Right ventricle myocardium inferior (tissue), 1 donor: ENCODE measurements at places on chromosomes 6 and 20. TPM values are rescaled to one million over a fixed set of nuclear protein-coding genes. Genes with fewer than 3 reads are reported as not detected.

The NKAPL gene
- 7.4 TPM for total RNA-seq

The ZNF165 gene
- 0.35 TPM for total RNA-seq

The BTN1A1 gene
- total RNA-seq = not detected

The SLC17A3 gene
- not detected for total RNA-seq

The GJA1 gene
- total RNA-seq = 221 TPM

The ARHGAP40 gene
- not detected for total RNA-seq

The IP6K3 gene
- total RNA-seq = 47.6 TPM

The RHAG gene
- total RNA-seq = 0.76 TPM

The RNF182 gene
- total RNA-seq = not detected

The DEFB118 gene
- total RNA-seq = not detected

The VPS16 gene
- total RNA-seq = 18.0 TPM

The FKBP1C gene
- total RNA-seq = 0.68 TPM

The TSPO2 gene
- not detected for total RNA-seq

The TAGAP gene
- total RNA-seq = 1.7 TPM

GRCh38 chr6:124090491-124090890 is 286.8 kb downstream of the NKAIN2 start:
- DNase-seq = no peak

- no peak for DNase-seq
These were observed 41.0 kb downstream of the CYP24A1 start for GRCh38 chr20:54132612-54133433.

DNA sequence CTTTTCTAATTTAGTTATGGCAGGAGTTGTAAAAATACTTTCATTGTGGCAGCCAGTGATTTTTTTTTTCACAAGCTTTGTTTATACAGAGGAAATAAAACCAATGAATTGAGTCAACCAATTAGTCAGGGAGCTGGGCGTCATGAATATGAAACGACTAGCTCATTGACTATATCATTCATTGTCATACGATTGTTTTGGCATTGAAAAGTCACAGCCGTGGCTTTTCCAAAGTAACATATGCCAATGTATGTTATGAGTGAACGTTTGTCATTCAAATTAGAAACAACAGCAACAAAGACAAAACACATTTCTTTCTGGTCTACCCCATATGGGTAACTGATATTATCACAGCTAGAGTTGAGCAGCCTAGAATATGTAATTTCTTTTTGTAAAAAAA is 810.6 kb downstream of the EPHA7 start:
- DNase-seq = no peak

GRCh38 chr6:36442103-36442670 is 467 bp downstream of the PXT1 start:
- no peak for DNase-seq

- DNase-seq = no peak
These were observed 22.9 kb downstream of the IRF4 start for GRCh38 chr6:414447-414846.

GRCh38 chr6:133396984-133397348 is 155.8 kb downstream of the EYA4 start:
- DNase-seq = no peak

- no peak for DNase-seq
These were observed 477.8 kb downstream of the HACE1 start for GRCh38 chr6:104381907-104382306.

DNA sequence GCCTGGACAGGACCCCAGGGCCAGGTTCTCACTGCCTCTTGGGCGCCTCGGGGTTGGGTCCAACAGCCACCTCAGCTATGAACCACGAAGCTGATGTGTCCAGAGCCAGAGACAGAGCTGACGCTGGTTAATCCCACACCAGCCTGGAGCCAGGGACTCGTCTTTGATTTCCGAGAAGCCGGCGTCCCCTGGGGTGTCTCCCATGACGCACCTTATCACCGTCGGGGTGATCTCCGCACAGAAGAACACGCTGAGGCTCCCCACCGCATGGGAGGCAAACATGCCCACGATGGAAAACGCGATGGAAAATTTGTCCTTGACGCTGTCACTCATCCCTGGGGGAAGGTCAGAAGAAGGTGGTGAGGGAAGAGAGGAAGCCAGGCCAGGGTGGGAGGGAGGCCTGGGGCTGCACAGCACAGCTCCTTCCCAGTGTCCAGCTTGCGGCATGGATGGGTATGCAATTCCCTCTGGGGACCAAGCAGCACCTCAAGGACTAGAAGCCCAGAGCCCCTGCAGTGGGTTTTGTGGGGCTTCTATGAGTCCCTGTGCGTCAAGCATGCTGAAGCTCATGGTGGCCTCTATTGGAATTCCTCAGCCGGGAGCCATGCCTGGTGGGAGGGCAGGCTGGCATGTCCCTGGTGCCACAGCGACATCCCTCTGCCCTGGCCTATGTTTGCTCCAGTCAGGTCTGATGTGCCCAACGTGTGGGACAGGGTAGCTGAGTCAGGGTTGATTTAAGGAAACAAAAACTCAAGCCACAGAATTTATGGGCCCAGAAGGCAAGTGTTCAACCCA is 25.1 kb downstream of the PSMG4 start:
- no peak for DNase-seq

DNA sequence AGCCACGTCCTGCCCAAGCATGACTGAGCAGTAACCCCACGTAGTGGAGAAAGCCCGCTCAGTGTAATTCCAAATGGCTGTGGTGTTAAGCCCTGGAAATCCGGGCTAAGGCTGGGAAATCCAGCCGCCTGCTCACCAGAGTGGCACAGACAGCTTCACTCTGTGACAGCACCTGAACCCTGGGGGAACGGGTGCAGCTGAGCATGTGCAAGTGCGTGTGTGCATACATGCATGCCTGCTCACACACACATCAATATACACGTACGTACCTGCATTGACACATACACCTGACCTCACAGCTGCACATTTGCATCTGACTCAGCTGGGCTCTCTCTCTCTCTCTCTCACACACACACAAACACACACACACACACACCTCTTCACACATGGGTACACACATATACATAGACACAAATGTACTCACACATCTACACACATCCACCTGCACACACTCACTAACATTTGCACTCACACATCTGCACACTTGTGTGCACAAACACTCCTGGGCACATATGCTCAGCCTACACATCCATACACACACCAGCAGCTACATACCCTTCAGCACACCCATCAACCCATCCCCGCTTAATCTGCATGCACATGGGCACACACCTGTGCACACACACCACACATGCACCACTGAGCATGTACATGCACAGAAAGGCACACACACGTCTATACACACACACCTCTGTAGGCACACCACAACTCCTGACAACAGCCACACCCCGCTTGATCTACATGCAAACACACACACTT is 114.1 kb downstream of the GRM4 start:
- DNase-seq = no peak

- DNase-seq = no peak
These were observed 26.0 kb downstream of the MAS1 start for GRCh38 chr6:159916752-159917151.

DNA sequence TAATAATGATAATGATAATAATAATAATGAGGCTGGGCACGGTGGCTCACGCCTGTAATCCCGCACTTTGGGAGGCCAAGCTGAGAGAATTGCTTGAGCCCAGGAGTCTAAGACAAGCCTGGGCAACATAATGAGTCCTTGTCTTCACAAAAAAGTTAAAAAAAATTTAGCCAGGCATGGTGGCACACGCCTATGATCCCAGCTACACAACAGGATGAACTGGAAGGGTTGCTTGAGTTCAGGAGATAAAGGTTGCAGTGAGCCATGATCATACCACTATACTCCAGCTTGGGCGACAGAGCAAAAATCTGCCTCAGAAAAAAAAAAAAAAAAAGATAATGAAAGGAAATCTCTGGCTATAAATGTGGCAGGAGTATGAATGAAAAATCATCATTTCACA is 213.4 kb downstream of the HIVEP2 start:
- no peak for DNase-seq

DNA sequence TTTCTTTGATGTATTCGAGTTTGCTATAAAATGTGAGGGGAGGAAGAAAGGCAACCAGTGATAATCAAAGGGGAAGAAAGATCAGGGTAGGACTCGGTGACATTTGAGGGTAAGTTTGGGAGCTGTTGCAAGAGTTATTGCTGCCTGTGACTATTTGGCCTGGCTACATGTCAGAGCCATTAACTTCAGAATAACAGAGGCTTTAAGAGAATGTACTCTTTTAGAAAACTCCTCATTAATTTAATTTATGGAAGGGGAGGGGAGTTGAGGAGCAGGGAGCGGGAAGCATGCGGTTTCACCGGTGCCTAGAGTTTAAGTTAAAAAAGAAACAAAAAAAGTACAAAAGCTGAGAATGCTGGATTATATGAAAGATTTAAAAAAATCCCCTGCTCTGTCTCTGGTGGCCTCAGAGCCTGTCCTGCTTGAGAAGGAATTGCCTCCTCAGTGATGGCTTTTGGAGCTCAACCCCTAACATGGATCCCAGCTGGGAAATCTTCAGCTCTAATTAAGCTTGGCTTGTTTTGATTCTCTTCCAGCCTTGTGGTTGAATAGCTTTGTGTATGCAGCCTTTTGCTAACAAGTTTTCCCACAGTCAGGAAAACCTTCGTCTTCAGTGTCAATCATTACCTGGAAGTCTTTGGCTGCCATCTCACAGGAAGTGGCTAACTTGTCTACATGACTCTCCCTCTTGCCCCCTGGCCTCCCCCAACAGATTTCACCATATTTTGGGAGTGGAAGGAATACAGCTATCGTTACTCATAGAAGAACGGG is 238.2 kb downstream of the SOX4 start:
- DNase-seq = no peak

DNA sequence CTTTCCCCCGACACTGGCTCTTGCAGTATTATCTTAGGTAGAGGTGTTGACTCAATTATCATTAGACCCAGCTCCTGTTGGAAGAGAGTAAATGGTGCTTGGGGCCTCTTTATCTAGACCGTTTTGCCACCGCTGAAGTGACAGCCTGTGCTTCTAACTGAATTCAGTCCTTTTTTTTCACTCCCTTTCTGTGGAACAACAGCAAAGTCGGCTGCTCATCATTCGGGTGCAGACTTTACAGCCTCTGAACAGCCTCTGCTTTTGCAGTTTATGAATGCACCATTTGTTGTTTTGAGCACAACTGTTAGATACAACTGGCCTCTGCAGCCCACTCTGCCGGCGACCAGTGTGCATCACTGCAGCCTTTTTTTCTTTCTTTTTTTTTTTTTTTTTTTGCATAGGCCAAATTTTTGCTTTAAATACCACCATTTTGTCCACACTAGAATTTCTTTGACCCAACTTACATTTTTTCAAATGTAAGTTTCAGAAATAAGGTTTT is 35.8 kb downstream of the RREB1 start:
- no peak for DNase-seq

DNA sequence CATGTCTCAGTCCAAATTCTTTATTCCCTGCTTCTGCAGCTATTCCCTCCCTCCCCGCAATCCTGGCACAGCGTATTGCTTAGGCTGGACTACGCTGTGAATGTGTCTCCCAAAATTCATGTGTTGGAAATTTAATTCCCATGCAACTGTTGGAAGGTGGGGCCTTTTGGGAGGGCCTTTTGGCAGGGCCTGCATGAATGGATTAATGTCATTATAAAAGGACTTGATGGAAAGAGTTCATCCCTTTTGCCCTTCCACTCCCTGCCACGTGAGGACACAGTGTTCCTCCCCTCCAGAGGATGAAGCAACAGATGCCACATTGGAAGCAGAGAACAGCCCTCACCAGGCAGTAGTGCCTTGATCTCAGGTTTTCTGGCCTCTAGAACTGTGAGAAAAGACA is 20.4 kb upstream of the NOTCH4 start:
- no peak for DNase-seq

DNA sequence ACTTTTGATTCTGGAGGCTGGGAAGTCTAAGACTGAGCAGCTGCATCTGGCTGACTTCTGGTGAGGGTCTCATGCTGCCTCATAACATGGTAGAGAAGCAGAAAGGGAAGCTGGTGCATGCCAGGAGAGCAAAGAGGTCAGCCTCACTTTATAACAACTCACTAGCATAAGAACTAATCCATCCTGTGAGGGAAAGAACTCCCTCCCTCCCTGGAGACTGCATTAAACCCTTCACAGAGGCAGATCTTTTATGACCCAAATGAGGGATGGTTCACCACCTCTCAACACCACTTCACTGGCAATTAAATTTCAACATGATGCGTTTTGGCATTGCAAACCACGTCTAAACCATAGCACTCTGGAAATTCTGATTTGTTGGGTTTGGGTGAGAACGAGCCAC is 33.9 kb downstream of the STXBP5 start:
- no peak for DNase-seq

DNA sequence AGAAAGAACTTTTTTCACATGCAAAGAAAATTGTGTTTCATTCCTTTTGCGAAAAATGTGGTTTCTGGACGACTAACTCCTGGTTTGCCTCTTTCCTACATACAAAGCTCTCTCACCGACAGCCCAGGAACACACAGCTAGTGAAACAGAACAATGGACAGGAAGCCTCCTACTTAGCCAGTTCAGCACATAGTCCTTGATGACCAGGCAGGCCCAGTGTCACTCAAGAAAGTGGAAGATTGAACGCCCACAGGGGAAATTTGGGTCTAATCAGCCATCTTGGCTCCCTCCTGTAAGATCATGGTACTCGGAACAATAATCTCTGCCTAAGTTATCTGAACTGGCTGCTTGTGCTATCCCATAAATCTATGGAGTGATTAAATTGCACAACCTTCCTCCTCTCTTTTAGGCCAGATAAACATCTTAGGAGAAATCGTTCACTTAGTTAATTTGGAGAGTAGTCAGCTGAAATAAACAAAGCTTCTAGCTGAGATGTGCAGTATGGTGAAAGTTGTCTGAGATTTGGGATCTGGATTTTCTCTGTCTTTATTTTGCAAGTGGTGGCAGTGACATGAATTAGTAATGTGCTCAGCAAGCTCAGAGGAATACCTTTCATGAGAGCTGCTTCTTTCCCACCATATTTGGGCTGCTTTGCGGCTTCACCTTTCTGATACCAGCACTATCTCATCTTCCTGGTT is 147.0 kb downstream of the MTFR2 start:
- DNase-seq = no peak

DNA sequence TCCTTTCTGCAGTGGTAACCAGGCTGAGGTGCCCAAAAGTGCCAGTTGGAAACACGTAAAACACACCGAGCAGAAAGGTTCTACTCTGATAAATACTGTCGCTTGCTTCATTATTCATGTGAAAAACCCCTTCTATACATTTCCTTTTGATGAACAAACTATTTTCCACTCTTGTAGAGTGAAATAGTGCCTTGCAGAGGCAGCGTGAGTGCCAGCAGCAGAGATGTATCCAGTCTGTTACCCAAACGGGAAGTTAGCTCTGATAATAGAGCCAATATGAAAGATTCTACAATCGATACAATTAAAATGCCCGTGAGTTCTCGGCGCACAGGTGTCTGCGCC is 1.5 kb downstream of the ZBTB46 start:
- DNase-seq = no peak
